Dorsolateral prefrontal cortex (tissue), 122 donors: ENCODE measurements at places on chromosomes 13 and 19.

GRCh38 chr19:3248728-3249326 lies 24.4 kb downstream of the CELF5 start:
- DNase-seq = no peak

- no peak for DNase-seq
Observed at GRCh38 chr19:19388568-19389555, 16.6 kb upstream of the GATAD2A start.

DNA sequence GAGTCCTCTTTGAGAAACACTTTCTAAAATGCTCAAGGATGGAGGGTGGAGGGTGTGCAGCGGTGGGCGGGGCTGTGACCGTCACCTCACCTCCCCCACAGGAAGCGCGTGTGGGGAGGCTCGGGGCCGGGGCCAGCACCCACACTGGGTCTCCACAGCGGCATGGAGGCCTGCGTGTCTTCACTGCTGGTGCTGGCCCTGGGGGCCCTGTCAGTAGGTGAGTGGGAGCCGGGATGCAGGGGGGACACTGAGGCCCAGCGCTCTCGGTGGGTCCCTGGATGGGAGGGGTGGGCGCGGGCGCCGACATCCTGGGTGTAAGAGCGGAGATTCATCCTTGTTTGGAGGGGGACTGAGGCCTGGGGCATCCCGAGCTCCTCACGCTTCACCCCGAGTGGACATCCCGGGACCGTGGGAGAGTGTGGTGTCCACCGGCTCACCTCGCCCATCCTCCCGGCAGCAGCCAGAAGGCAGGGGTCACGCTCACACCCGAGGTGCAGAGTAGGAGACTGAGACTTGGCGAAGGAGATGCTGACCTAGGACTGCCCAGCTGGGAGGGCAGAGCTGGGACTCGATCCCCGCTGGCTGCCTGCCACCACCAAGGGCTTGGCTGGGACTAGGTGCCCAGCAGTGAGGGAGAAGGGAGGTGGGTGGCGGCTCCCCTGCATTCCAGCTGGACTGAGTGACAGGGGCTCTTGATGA lies at the start of gene GZMM:
GZMM (plus strand) TSS at position 144 of the 699 bp plus-strand sequence; CDS start at position 163, 19 bp downstream.
- no peak for DNase-seq

GRCh38 chr13:97214921-97215320 lies 7.2 kb upstream of the MBNL2 start:
- no peak for DNase-seq

GRCh38 chr13:27504128-27504867 lies 53.9 kb upstream of the MTIF3 start:
- DNase-seq = no peak

- no peak for DNase-seq
Observed at GRCh38 chr19:51807111-51807701, 12.2 kb downstream of the FPR3 start.

- no peak for DNase-seq
Observed at GRCh38 chr13:51235186-51235585, 13.0 kb downstream of the FAM124A start.

DNA sequence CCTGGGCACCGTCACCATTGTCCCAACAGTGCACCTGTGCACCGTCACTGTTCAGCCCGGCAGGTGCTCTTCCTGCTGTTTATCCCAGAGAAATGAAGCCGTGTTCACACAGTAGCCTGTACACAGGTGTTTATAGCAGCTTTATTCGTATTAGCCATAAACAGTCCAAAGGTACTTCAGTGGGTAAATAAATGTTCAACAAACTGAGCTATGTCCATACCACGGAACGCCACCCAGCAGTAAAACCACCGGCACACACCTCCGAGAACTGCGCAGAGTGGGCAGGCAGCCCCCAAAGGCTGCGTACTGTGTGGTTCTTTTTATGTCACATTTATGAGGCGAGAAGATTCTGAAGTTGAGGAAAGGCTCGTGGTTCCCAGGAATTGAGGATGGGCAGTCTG lies 44.9 kb upstream of the DCUN1D2 start:
- DNase-seq = no peak

DNA sequence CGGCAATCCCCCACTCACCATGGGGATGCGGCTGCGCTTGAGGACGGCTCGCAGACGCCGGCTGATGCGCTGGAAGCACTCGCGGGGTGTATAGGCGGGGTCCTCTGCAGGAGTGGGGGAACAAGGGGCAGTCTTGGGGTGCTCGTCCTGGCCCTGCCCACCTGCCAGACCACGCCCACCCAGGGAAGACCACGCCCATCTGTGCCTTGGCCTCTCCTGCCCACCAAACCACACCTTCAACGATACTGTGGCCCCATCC lies 6.7 kb downstream of the RNU6-9 start:
- no peak for DNase-seq

DNA sequence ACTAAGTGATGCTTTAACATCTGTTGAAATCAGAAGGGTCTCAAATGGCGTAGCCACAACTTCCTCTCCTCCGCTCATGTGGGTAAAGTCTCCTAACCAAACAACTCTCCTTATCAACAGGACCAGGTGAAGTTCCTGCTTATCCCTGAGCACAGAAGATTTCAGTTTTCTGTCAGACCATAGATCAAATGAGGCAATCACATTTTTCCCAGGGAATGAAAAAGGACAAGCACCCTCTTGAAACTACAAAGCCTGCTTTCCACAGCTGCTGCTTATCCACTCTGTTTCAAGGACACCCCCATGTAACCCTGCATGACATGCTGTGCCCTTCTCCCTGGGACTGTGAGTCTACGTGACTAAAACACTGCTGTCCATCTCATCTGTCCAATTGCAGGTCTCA lies 788.3 kb upstream of the SLITRK5 start:
- no peak for DNase-seq

- no peak for DNase-seq
Observed at GRCh38 chr19:32767951-32768679, 48.5 kb downstream of the TDRD12 start.

DNA sequence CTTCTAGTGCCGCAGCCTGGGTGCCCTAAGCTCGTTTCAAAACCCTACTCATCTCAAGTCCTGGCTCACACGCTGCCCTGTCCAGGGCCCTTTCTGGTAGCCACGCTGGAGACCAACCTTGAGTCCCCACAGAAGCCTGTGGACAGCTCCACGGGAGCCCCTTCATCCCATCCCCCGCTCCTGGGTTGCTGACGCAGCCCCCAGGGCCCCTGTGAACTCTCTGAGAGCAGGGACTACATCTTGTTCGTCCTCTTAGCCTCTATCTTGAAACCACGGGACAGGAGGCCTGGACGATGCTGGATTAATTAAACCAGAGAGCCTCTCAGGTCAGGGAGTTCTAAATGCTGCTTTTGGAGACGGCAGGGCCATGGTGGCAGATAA lies 7.4 kb downstream of the MLLT1 start:
- no peak for DNase-seq

- no peak for DNase-seq
Observed at GRCh38 chr13:105333416-105333815, 1202.0 kb downstream of the EFNB2 start.

GRCh38 chr19:39982883-39983282 lies 11.9 kb downstream of the PSMC4 start:
- DNase-seq = no peak

GRCh38 chr19:49832556-49832955 lies 14.5 kb downstream of the MED25 start:
- no peak for DNase-seq
